Right lobe of liver (tissue), 6 donors: ENCODE measurements at places on chromosomes 3 and 15.

DNA sequence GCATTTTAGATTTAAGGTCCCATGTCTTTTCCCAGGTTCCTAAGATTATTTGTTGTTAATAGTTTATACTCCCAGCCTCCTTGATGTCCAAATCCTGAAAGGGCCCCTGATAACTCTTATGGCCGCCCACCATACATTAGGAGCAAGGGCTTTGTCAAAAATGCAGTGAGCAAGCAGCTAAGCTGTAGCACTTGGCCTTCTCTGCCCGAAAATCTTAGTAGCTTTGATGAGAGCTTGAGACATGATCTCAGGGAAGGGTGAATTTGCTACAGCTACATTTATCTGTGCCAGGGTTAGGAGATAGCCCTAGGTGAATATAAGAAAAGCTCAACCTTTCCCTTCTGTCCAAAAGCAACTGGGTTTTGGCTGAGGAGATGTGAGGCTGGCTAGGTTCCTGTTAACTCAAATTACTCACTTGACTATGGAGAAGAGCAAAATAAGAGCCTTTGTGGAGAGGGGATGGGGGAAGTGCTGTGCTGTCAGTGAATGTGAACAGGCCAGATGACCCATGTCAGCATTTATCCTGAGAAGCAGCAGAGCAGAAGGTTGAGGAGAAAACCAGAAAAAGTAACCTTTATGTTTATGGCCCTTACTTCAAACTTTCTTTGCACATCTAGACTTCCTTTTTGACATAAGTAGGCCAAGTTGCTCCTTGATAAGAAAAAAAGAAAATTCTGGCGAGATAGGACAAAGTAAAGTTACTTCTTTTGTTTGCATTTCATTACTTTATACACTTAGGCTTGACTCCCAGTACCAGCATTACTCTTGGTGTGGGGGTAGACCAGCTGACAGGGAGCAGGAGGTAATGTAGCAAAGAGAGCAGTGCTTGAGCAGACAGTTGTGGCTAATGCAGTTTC is 21.1 kb downstream of the MAPK6 start:
- H3K4me1 ChIP-seq = peaks cover 35% of the 10 kb centered on the region
- H3K27me3 ChIP-seq = no peaks in the 10 kb centered on the region
- no peak for DNase-seq
- no peaks in the 10 kb centered on the region for H3K36me3 ChIP-seq
- H3K27ac ChIP-seq = no peak overlapping the region

- no peak overlapping the region for H3K27ac ChIP-seq
- no peak overlapping the region for H3K4me3 ChIP-seq
- H3K4me1 ChIP-seq = no peaks in the 10 kb centered on the region
- no peaks in the 10 kb centered on the region for H3K36me3 ChIP-seq
- H3K27me3 ChIP-seq = no peaks in the 10 kb centered on the region
- DNase-seq = peak; percentile 48
These were observed 87.3 kb upstream of the C15orf61 start for GRCh38 chr15:67433495-67434099.

GRCh38 chr3:143119009-143119914 is at the start of gene CHST2:
Gene CHST2 (plus strand): TSS chr3:143119771. CDS start chr3:143120817, 1,046 bp downstream.
- peaks cover 3% of the 10 kb centered on the region for H3K4me1 ChIP-seq
- no peaks in the 10 kb centered on the region for H3K36me3 ChIP-seq
- H3K27me3 ChIP-seq = no peaks in the 10 kb centered on the region
- peak within 1 kb of the TSS; percentile 66 for H3K4me3 ChIP-seq
- peak; percentile 67 for DNase-seq

- H3K4me3 ChIP-seq = no peak overlapping the region
- no peaks in the 10 kb centered on the region for H3K36me3 ChIP-seq
- no peak for DNase-seq
- H3K27me3 ChIP-seq = no peaks in the 10 kb centered on the region
These were observed 762.6 kb upstream of the GOLIM4 start for GRCh38 chr3:168858327-168858726.

GRCh38 chr15:23797747-23798446 is 110.8 kb upstream of the NDN start:
- H3K4me3 ChIP-seq = no peak overlapping the region
- no peaks in the 10 kb centered on the region for H3K4me1 ChIP-seq
- DNase-seq = no peak
- no peaks in the 10 kb centered on the region for H3K27me3 ChIP-seq
- H3K36me3 ChIP-seq = no peaks in the 10 kb centered on the region

DNA sequence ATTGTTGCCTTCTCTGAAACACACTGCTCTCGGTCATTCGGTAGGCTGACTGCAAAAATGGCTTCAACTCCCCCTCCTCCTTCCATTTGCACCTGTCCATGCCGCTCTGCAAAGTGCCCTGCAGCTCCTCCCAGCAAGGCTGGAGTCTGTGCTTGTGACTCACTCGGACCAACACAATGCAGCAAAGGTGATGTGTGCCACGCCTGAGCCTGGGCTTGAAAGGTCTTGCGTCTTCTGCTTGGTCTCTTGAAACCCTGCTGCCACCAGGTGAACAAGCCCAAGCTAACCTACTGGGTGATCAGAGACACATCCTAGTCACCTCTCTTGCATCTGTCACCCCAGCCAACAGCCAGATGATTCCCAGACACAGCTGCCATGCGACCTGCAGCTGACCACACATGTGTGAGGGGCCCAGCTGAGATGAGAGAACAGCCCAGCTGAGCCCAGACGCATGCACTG is 71.1 kb downstream of the MGLL start:
- no peak overlapping the region for H3K27ac ChIP-seq
- H3K4me3 ChIP-seq = no peak overlapping the region
- H3K36me3 ChIP-seq = no peaks in the 10 kb centered on the region
- H3K4me1 ChIP-seq = peaks cover 11% of the 10 kb centered on the region
- DNase-seq = peak; percentile 26

DNA sequence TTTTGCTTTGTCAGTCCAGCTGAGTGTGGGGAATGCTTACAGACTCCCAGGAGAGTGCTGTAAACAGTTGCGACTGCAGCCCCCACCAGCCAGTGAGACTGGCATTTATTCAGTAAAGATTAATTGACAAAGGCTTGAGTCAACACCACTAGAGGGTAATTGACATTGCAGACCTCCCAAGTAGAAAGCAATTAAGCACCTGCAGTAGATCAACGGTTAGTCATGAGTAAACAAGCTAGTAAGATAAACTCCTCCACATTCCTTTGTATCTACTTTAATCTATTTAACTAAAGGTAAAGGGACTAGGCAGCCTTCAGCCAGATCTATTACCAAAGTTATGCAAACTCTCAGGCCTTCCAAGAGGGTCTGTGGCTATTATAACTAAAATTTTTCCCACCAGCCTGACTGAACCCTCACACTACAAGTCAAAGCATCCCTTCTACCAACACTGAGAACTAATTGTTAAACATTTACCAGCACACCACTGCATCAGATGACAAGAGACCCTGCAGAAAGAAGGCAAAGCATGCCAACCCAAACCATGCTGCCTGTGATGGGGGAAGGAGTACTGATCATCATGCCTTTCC is 30.5 kb upstream of the GALNT15 start:
- H3K4me3 ChIP-seq = no peak overlapping the region
- no peaks in the 10 kb centered on the region for H3K27me3 ChIP-seq
- H3K4me1 ChIP-seq = no peaks in the 10 kb centered on the region
- no peak overlapping the region for H3K27ac ChIP-seq
- no peak for DNase-seq
- H3K36me3 ChIP-seq = no peaks in the 10 kb centered on the region

DNA sequence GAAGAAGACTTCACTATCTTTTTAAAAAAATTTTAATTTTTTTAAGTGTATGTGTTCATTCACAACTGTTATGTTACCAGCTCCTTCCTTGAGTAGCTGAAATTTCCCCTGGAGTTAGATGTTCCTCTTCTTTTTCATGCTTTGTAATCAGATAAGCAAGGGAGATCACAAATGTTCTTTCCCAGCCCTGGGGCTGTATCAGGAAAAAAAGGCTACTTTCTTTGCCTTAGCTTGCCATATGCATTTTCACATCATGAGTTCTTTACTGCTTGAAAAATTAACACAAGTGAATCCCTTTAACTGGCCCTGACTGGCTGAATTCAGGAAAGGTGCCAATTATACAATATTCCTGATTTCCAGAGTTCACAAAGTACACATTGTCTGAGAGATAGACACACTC is 353.2 kb upstream of the ATP11B start:
- no peak for DNase-seq
- no peak overlapping the region for H3K4me3 ChIP-seq
- H3K27me3 ChIP-seq = no peaks in the 10 kb centered on the region
- H3K36me3 ChIP-seq = no peaks in the 10 kb centered on the region
- no peaks in the 10 kb centered on the region for H3K4me1 ChIP-seq

GRCh38 chr15:61034678-61035291 is 194.3 kb downstream of the RORA start:
- no peaks in the 10 kb centered on the region for H3K4me1 ChIP-seq
- no peak overlapping the region for H3K4me3 ChIP-seq
- no peak for DNase-seq
- no peaks in the 10 kb centered on the region for H3K27me3 ChIP-seq

DNA sequence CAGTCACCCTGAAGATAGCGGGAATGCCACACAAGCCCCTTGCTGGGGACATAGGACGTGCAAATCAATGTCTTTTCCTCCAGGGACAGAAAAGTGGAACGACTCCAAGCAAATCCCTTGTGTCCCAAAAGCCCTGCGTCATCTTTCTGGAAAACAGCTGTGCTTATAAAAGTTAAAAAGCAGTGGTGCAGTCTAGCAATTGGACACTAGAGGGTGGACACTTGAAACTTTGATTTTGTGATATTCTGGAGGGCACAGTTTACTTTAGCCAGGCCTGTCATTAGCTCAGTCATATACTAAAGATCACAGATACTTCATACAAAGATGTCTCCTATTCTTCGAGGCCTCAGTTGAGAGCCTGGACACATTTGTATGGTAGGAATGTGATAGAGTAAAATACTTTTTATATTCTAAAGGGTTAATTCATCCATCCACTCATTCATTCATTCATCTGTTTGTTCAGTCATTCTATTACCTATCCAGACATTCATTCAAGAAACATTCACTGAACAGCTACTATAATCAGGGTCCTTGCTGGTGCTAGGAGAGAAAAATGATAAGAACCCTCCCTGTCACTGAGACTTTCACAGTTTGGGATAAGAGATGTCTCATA is 63.8 kb upstream of the ANKRD34C start:
- H3K27me3 ChIP-seq = no peaks in the 10 kb centered on the region
- no peak overlapping the region for H3K27ac ChIP-seq
- no peak overlapping the region for H3K4me3 ChIP-seq
- DNase-seq = no peak
- H3K36me3 ChIP-seq = no peaks in the 10 kb centered on the region
- H3K4me1 ChIP-seq = no peaks in the 10 kb centered on the region

DNA sequence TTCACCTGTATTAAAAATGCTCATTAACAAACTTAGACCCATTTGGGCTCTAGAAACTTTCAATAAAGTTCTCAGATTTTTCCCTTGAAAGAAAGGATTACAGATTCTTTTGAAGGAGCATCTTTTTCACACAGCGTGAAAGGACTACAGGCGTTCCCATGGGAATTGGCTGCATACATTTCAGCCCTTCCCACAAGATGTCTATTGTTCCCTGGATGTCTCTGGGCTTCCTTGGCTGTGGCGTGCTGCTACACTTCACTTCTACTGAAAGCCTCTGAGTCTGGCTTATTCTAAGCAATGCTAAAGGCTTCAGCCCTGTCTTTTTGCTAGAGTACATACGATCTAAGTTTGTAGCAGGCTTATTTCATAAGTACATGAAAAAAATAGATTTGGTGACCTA is 1.4 kb downstream of the VEPH1 start:
- no peaks in the 10 kb centered on the region for H3K36me3 ChIP-seq
- no peaks in the 10 kb centered on the region for H3K27me3 ChIP-seq
- no peaks in the 10 kb centered on the region for H3K4me1 ChIP-seq
- DNase-seq = no peak
- H3K27ac ChIP-seq = no peak overlapping the region
